ENCODE measurements at places on chromosomes 16 and 17. TPM values are rescaled to one million over a fixed set of nuclear protein-coding genes. Genes with fewer than 3 reads are reported as not detected.

The WFIKKN2 gene
- not detected for total RNA-seq

The CUEDC1 gene
- 23.5 TPM for total RNA-seq

The RHBDL1 gene
- total RNA-seq, result 9.5 TPM

The APOBR gene
- 11.9 TPM for total RNA-seq

The KIF2B gene
- total RNA-seq, result not detected

The BAIAP3 gene
- total RNA-seq, result 28.2 TPM

The KRTAP4-5 gene
- total RNA-seq, result not detected

The BRICD5 gene
- total RNA-seq, result 20.5 TPM

The HAP1 gene
- not detected for total RNA-seq

The IL32 gene
- 93.3 TPM for total RNA-seq

The TRPV2 gene
- 10.6 TPM for total RNA-seq

The DNAI2 gene
- total RNA-seq, result not detected

The NUTF2 gene
- total RNA-seq, result 82.5 TPM

The PPM1D gene
- total RNA-seq, result 12.9 TPM

The ABCC1 gene
- total RNA-seq, result 28.8 TPM

The ST6GALNAC1 gene
- 135 TPM for total RNA-seq

The CRISPLD2 gene
- 111 TPM for total RNA-seq

The CACNB1 gene
- total RNA-seq, result 5.0 TPM

The TRIM65 gene
- 22.7 TPM for total RNA-seq

The DNAH9 gene
- total RNA-seq, result not detected

The PRSS8 gene
- 666 TPM for total RNA-seq

The CCP110 gene
- 12.5 TPM for total RNA-seq

The MIF4GD gene
- total RNA-seq, result 14.5 TPM

The OTOP3 gene
- total RNA-seq, result 8.5 TPM

The PRCD gene
- 1.2 TPM for total RNA-seq

The MINK1 gene
- total RNA-seq, result 111 TPM

The KRTAP4-2 gene
- not detected for total RNA-seq

The MILR1 gene
- 3.3 TPM for total RNA-seq

The PRSS27 gene
- not detected for total RNA-seq

The PHOSPHO1 gene
- total RNA-seq, result not detected

The CHST4 gene
- not detected for total RNA-seq

The ENKD1 gene
- total RNA-seq, result 26.3 TPM

The TAC4 gene
- not detected for total RNA-seq

The C16orf86 gene
- 6.6 TPM for total RNA-seq

The CMTM1 gene
- total RNA-seq, result 1.4 TPM

The CBX2 gene
- 0.18 TPM for total RNA-seq

The CALB2 gene
- total RNA-seq, result 5.5 TPM

The FBXO39 gene
- not detected for total RNA-seq

The CD300E gene
- total RNA-seq, result not detected

The ASGR1 gene
- total RNA-seq, result 0.88 TPM

The ADAD2 gene
- total RNA-seq, result not detected

The HEATR9 gene
- total RNA-seq, result not detected

The NLRP1 gene
- 8.6 TPM for total RNA-seq

The ITGA2B gene
- total RNA-seq, result not detected

The ZBTB4 gene
- 15.1 TPM for total RNA-seq

The ITGAL gene
- total RNA-seq, result 4.3 TPM

The STAT5B gene
- 128 TPM for total RNA-seq

The TSR3 gene
- total RNA-seq, result 58.6 TPM

The PYDC1 gene
- total RNA-seq, result not detected

The SLFN12L gene
- total RNA-seq, result 5.3 TPM
